ENCODE measurements at places on chromosomes 12 and 14. TPM values are rescaled to one million over a fixed set of nuclear protein-coding genes. Genes with fewer than 3 reads are reported as not detected.
A peak's percentile ranks its signal among the peaks of the same experiment; 100 is the strongest.

Gene PAX9
- total RNA-seq: not detected

Gene KRT71
- total RNA-seq: not detected

Gene KRT3
- not detected for total RNA-seq

Gene RHOJ
- 0.43 TPM for total RNA-seq

Gene PLEKHD1
- not detected for total RNA-seq

DNA sequence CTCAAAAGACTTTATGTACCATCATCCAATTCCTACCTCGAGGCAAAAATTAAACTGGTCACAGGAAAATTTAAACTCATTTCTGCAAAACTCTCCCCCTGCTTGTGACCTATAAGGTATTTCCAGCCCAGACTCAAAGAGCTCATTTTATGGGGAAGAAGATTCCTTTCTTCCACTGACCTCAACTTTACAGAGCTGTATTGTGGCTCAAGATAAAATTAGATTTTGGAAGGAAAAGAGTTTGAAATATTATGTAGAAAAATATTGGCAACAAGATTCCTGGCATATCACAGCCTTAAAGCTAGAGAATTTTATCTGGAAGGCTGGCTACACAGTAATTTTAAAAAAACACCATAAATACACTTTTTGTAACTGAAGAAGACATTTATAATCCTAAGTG, 91.7 kb downstream of the STXBP6 start:
- DNase-seq: no peak

DNA sequence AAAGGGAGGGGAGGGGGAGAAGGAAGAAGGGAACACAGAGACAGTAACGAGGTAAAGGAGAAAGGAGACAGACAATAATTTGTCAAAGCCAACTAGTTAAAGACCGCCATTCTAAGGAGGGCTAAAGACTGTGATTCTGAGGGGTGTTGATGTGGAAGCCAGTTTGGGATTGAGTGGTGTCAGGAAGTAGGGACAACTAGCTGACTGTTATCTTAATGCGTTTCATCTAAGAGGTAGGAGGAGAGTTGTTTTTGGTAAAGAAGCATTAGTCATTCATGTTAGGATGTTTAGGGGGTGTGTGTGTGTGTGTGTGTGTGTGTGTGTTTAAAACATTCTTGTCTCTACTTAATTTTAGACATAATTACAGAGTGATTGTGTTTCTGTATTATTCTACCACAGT, 95.0 kb downstream of the INSM2 start:
- DNase-seq: peak; percentile 23

GRCh38 chr14:89184952-89185351, 232.1 kb downstream of the FOXN3 start:
- no peak for DNase-seq

DNA sequence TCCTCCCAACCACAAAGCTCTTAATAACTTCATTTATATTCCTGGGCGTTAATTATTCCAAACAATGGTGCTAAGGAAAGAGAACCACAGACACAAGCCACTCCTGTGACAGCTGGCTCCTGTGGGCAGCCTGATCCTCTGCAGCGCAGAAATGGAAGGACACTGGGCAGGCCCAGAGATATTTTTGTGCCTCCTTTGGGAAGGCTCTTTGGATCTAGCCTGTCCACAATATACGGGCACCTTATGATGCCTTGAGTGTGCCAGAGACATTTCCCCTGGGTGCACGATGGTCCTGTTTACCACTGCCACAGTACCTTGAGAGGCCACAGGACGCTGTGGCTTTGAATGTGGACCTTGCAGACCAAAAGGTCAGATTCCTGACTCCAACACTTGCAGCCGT, 2.1 kb downstream of the ASB2 start:
- no peak for DNase-seq

DNA sequence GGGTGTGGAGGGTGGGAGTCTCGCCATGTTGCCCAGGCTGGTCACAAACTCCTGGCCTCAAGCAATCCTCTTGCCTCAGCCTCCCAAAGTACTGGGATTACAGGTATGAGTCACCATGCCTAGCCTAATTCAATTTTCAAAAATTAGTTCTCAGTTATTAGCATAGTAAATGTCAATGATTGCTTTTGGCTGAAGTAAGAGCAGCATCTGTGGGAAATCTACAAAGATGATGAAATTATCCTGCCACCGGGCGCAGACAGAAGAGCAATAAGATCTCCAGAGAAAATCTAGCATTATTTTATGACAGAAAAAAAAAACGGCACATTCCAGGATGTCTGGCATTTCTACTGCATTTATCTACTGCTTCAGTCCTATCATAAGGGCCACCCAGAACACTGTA, 97.9 kb upstream of the DAAM1 start:
- DNase-seq: no peak

DNA sequence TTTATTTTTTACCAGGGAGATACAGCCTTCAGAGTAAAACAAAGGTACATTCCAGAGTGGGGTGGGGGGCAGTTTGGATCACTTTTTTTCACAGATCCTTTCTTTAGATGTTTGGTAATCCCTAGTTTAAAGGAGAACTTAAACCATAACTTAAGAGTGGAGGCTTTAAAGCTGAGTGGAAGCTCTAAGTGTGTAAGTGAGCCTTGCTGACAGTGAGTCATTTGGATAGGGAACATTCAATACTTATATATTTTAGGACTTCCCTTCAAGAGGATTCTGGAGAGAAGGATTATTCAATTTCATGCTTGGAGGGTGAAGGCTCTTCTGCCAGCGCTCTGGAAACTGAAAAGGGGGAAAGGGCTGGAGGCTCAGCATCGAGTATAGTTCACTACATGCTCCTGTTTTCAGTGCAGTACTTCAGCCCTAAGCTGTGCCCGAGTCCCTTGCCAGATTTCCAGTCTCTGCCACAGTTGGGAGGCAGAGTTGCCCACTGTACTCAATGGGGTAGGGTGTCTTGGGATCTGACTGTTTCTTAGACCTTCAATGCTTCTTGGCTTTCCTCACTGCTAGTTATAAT, 8.4 kb downstream of the PRKAG1 start:
- DNase-seq: no peak

Data from fibroblast of villous mesenchyme (primary cell).